ENCODE measurements at places on chromosomes 13 and 19.

DNA sequence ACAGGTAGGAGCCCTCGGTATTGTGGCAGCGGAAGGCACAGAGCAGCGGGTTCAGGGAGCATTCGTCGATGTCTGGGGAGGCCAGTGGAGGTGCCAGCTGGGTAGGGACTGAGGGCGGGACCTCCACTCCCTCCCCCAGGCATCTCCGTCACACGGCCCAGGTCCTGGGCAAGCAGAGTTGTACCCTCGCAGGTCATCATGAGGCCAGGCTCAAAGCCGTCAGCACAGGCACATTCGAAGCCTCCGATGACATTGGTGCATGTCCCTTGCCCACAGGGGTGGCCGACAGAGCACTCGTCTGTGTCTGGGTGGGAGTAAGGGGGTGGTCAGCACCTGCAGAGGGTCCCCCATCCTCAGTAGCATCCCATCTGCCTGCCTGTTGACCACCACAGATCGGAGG is 35.3 kb downstream of the CCL25 start:
- no peak for DNase-seq
- H3K36me3 ChIP-seq: no peaks in the 10 kb centered on the region
- H3K27ac ChIP-seq: no peak overlapping the region
- H3K4me1 ChIP-seq: no peaks in the 10 kb centered on the region

- H3K4me1 ChIP-seq: peaks cover 57% of the 10 kb centered on the region
- peak overlapping the region; percentile 86 for H3K4me3 ChIP-seq
Observed at GRCh38 chr19:18306209-18306887, 16.5 kb downstream of the LSM4 start.

GRCh38 chr19:57656346-57656745 is 12.4 kb upstream of the ZSCAN4 start:
- peaks cover 11% of the 10 kb centered on the region for H3K36me3 ChIP-seq
- H3K27ac ChIP-seq: no peak overlapping the region
- H3K4me3 ChIP-seq: no peak overlapping the region
- no peaks in the 10 kb centered on the region for H3K4me1 ChIP-seq

- H3K4me3 ChIP-seq: no peak overlapping the region
- DNase-seq: no peak
- no peaks in the 10 kb centered on the region for H3K4me1 ChIP-seq
- no peaks in the 10 kb centered on the region for H3K36me3 ChIP-seq
- H3K27me3 ChIP-seq: no peaks in the 10 kb centered on the region
- no peak overlapping the region for H3K27ac ChIP-seq
Observed at GRCh38 chr13:35643625-35644024, 167.1 kb upstream of the MAB21L1 start.

DNA sequence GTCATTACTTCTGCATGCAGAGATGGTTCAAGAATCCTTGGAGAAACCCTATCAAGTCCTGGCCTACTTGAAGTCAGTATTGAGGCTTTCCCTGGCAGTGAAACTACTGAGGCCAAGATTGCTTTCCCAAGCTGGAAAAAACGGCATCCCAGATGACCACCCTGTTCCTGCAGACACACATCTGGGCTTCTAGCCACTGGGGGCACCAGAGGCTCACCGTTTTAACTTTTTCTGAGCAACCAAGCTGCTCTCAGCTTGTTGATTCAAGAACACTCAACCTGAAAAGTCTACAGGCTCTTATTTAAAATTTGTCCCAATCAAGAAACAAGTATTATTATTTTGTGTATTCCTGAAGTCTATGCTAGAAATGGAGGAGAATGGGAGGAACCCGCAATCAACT is 66.6 kb downstream of the SPRYD7 start:
- H3K27me3 ChIP-seq: peaks cover 5% of the 10 kb centered on the region
- DNase-seq: no peak
- no peak overlapping the region for H3K4me3 ChIP-seq

GRCh38 chr19:46484656-46485055 is 11.0 kb downstream of the PNMA8B start:
- peaks cover 77% of the 10 kb centered on the region for H3K27me3 ChIP-seq
- no peak for DNase-seq
- H3K4me3 ChIP-seq: no peak overlapping the region
- peaks cover 17% of the 10 kb centered on the region for H3K4me1 ChIP-seq
- no peaks in the 10 kb centered on the region for H3K36me3 ChIP-seq

- DNase-seq: no peak
- H3K4me3 ChIP-seq: no peak overlapping the region
- H3K4me1 ChIP-seq: peaks cover 3% of the 10 kb centered on the region
- H3K27ac ChIP-seq: peak overlapping the region; percentile 19
- H3K36me3 ChIP-seq: peaks cover 92% of the 10 kb centered on the region
Observed at GRCh38 chr19:47075179-47075810, 26.9 kb upstream of the TMEM160 start.

GRCh38 chr13:87889254-87889653 is 218.1 kb downstream of the SLITRK5 start:
- no peaks in the 10 kb centered on the region for H3K36me3 ChIP-seq
- no peak overlapping the region for H3K27ac ChIP-seq
- H3K4me1 ChIP-seq: no peaks in the 10 kb centered on the region

DNA sequence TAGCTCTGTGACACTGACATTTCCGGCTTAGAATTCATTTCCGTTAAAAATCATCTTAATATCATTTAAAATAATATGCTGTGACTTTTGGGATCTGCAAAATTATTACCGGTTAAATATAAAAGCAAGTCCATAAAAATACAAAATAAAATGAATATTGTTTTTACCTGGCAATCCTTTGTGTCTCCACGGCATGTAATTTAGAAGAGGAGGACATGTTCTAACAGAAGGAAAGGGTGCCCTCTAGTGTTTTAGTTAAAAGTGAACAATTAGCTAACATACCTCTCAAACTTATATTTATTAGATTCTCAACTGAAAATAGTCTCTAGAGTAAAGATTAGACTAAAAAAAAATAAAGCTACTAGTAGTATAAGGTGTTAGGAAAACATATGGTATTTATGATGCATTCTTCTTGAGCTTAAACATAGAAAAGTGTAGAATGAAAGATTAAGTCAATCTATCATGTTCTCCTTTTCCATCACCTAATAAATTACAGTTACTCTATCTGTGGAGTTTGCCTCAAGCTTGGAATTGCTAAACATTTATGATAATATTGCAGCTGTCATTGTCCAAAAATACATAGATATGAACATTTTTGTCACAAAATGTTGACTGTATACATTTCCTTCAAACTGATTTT is 676.7 kb upstream of the SPRY2 start:
- no peaks in the 10 kb centered on the region for H3K4me1 ChIP-seq
- no peaks in the 10 kb centered on the region for H3K36me3 ChIP-seq
- H3K27me3 ChIP-seq: no peaks in the 10 kb centered on the region
- no peak overlapping the region for H3K27ac ChIP-seq
- no peak overlapping the region for H3K4me3 ChIP-seq
- no peak for DNase-seq

DNA sequence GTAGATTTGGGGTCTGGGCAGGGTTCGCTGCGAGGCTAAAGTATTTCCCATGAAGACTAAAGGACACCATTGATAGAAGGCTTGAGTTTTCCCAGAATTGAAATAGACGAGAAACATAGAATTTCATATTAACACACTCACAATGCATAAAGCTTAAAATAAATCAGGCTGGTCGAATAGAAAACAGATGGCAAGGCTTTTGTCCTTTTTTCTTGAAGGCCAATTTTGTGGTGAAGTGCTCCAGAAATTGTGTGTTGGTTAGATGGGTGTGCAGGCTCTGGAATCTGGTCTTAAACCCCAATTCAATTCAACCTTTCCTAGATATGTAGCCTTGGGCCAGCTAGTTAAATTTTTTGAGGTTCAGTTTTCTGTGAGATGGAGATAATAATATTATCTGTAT is 56.9 kb upstream of the LRCH1 start:
- DNase-seq: no peak
- H3K27ac ChIP-seq: no peak overlapping the region
- H3K4me1 ChIP-seq: no peaks in the 10 kb centered on the region

GRCh38 chr13:73519396-73520116 is 460.8 kb downstream of the KLF5 start:
- H3K36me3 ChIP-seq: no peaks in the 10 kb centered on the region
- no peak overlapping the region for H3K4me3 ChIP-seq
- H3K27me3 ChIP-seq: no peaks in the 10 kb centered on the region

DNA sequence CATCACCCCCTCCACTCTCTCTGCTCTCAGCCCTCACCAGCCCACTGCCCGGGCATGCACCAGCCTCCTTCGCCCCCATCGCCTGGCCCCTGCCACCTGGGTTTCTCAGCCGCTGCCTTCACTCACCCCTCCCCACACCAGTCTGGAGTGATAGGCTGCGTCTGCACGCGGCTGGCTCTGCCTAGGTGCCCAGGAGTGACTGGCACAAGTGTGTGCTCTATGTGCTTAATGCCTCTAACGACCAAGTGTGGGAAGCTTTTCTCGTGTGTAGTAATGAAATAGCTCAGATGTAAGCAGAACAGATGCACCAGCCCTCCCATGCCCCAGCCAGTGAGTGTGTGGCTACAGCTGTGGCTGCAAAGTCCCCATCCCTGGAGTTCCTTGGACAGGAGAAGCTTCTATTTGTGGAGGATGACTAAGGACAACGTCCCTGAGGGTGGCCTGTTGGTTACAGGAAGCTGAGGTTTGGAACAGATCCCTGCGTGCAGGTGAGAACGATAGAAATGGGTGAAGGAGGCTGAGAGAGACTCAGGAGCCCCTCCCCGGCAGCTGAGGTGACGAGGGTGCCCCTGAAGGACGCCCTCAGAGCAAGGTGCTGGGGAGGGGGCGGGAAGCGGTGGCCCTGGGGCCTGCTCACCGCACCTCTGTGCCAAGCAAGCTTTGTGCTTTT is 35.6 kb downstream of the ATP11A start:
- peak overlapping the region; percentile 79 for H3K27ac ChIP-seq
- peak overlapping the region; percentile 10 for H3K4me3 ChIP-seq
- DNase-seq: peak; percentile 40
- peaks cover 2% of the 10 kb centered on the region for H3K36me3 ChIP-seq
- H3K4me1 ChIP-seq: peaks cover 44% of the 10 kb centered on the region

Measured in activated T-cell treated with anti-CD3 and anti-CD28 coated beads, Interleukin-2, amount 50 U/mL, for 24 hours (primary cell).